ENCODE measurements at places on chromosomes 5 and 9. TPM values are rescaled to one million over a fixed set of nuclear protein-coding genes. Genes with fewer than 3 reads are reported as not detected.
A peak's percentile ranks its signal among the peaks of the same experiment; 100 is the strongest.

PCDHB11 gene
- 3.4 TPM for total RNA-seq

HTR1A gene
- not detected for total RNA-seq

- no peak for DNase-seq
Measured at GRCh38 chr5:77877516-77878355, 101.6 kb upstream of the TBCA start.

KCNT1 gene
- total RNA-seq: 0.55 TPM

- DNase-seq: no peak
Measured at GRCh38 chr5:101080462-101081240, 177.6 kb upstream of the ST8SIA4 start.

BASP1 gene
- 45.9 TPM for total RNA-seq

TTC23L gene
- total RNA-seq: 0.20 TPM

DNA sequence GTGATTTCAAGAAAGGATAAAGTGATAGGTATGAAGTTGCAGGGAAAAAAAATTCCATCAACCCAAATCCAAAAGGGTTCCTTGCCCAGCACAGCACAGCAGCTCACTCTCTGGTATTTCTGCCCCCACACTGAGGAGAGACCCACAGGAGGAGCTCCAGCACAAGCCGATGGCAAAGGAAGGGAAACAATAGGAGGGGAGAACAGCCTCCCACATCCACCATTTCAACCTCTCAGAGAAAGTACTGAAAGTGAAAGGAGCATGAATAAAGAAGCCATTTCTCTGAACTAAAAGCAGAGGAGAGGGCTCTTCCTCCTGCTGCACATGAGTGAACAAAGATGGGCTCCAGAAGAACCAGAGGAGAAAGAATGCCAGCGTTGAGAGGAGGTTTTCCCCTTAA is 54.9 kb upstream of the ZSWIM6 start:
- DNase-seq: no peak

DNA sequence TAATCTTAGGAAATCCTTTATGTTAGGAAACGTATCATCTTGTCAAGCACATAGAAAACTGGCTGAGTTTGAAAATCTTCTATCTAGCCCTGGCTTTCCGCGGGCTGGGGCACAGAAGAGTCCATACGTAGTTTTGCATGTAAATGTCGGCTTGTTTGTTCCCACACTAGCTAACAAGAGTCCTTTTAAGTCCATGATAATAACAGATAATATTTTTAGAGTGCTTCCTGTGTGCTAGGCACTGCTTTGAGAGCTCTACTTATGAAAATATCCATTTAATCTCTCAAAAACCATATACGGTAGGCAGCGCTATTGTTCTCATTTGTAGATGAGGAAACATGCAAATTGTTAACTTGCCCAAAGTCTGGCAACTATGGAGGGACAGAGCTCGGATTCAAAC is 40.5 kb downstream of the FYB1 start:
- DNase-seq: no peak

GRCh38 chr5:16271851-16272250 is 92.3 kb upstream of the MARCHF11 start:
- DNase-seq: no peak

- DNase-seq: peak; percentile 51
Measured at GRCh38 chr9:133855802-133856521, 117.8 kb upstream of the SARDH start.

FXN gene
- 11.0 TPM for total RNA-seq

- DNase-seq: peak; percentile 79
Measured at GRCh38 chr9:841371-842209, at the start of gene DMRT1. Gene DMRT1, plus strand, starts transcription at chr9:841697. Its CDS starts 142 bp downstream, at chr9:841839.

DNA sequence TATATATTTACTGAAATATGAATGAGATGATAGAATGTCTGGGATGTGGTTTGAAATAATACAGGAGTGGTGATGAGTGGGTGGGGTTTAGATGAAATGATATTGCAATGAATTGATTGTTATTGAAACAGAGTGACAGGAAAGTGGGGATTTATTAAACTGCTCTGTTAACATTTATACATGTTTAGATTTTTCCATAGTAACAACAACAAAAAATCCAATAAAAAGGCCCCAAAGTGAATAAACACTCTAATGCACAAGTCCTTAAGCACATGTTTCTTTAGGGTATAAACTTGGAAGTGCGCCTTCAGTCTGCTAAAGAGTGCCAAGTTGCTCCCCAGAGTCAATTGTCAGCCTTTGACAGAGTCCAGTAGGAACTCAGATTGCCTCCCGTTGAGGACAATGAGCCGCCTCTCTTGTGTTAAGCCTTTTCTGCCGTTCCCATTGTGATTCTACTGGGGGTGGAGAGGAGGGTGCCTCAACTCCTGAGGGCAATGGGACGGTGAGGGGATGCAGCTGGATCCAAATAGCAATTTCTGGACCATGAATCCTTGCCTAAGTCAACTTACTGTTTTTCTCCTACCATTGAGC is 112.3 kb downstream of the SLC28A3 start:
- DNase-seq: no peak

- DNase-seq: no peak
Measured at GRCh38 chr5:163345216-163345615, 92.2 kb upstream of the CCNG1 start.

DNA sequence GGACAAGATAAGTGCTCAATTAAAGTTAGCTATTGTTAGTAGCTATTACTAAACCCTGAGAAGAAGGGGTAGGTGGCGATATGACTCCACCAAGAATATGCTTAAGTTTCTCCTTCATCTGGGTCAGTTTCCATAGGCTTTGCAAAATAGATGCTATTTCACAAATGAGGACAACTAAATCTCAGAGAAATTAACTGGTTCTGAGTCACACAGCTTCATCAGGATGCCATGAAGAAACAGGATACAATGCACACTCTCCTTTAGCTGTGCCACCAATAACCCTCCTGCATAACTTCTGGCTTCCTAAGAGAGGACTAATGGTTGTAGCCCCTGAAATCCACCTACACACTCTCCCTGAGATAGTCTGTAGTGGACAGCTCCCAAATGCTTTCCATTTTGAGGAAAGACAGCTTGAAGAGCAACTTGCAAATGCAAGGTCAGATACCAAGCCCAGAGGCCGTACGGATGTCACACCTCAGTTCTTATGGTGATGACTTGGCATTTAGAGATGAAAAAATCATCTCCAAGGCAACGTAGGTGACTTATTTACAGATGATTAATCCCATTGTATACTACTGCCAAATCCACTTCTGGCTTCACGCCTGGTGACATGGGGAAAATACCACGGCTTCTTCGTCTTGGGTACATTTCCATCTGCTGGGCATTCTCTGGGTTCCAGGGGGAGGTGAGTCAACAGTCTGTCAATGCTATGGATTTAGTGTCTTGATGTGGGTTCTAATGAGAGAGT is 251.4 kb upstream of the IL12B start:
- DNase-seq: no peak

DNA sequence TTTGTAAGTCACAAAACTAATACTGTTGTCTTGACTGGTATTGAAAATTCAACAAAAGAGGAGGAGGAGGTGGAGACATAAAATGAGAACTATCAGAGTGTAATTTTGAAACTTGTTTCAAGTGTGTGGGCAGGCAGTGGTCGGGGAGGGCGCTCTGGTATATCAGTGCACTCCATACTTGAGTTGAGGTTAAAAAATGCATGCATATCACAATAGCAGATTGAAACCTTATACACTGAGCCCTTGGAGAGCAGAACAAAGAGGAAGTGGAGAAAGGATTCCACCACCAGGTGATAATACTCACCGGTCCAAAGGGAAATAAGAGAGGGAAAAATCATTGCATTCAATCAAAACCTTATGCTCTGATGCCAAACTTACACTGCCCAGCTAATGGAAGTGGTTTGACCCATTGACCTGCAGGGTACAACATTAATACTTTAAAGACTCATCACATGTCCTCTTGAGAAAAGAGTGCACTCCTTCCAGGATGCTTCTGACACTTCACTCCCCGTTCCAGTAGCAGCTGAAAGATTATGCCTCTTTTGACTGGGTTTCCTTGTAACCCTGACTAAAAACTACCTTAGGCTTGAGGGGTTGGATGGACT is 79.5 kb upstream of the FAM169A start:
- no peak for DNase-seq

NSUN2 gene
- 37.5 TPM for total RNA-seq

- no peak for DNase-seq
Measured at GRCh38 chr9:99762470-99762869, 59.2 kb upstream of the NR4A3 start.

- no peak for DNase-seq
Measured at GRCh38 chr5:7857926-7858632, 7.1 kb upstream of the CFAP90 start.

DNA sequence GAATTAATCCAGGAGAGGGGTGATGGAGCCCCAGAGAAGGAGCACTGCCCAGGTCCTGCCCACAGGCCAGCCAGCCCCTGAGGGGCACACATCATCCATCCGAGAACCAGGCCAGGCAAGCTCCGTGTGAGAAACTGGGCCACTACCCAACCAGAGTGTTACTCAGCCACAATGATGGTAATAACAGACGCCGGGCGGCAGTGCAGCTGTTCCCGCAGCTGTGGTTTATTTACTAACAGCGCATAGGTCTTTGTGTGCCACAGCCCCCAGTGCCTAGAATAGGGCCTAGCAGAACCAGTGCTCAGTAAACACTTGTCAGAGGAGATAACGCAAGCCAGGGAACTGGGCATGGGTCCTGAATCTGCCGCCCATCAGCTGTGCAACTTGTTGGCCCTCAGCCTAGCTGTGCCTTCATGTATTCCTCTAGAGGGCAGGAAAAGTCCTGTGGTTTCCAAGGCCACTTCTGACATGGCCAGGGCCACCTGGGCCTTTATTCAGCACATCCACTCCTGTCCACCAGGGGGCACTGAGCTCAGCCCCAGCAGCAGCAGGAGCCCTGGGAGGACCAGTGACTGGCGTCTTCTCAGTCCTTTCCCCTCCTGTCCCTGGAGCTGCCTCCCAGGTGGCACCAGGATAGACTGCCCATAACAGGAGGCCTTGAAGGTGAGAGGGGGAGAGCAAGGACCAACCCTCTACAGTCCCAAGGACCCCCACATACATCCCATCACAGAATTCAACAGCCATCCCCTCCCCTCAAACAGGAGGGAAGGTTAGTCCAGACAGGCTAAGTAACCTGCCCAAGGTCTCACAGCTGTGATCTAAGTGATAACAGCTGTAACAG is 2.1 kb downstream of the MXD3 start:
- peak; percentile 54 for DNase-seq

GRCh38 chr9:106451223-106451622 is 411.7 kb upstream of the ZNF462 start:
- DNase-seq: no peak

DNA sequence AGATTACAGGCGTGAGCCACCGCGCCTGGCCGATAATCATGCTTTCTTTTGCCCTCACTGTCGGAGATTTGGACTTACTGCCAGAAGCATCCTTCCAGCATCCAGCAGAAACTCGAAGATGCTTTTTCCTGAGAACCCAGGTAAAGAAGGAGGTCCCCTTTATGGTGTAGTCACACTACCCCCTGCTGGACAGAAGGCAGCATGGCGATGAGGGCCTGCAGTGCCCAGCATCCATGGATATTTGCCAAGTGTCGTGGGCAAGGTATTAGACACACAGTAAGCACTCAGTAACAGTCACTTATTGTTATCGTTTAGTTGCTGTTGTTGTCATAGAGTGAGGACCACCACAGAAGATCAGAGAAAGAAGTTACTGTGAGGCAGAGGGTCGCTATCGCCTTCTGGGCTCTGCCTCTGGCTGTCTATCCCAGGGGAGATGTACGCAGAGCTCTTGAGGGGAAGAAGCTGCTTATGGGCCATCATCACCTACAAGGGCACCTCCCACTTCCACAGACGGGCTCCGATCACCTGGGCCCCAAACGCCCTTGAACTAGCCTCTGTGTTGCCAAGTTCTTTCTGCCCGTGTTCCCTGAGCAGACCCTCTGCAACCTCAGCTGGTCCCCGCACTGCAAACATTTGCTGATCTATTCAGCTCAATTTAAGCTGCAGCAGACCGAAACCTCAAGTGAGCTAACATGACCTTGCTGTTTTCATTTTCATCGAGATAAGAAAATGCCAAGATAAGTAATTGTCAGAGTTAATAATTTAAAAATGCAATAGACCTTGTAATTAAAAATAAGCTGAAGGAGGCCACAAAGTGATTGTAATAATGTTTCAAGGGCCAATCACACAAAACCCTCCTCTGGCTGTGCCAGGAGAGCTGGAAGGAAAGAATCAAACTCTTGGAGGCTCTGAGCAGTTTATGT is 23.9 kb downstream of the C5orf15 start:
- DNase-seq: peak; percentile 72
